Camera-type eye (tissue), 1 donor: ENCODE measurements at places on chromosomes 12 and 14. TPM values are rescaled to one million over a fixed set of nuclear protein-coding genes. Genes with fewer than 3 reads are reported as not detected.

IAPP gene
- total RNA-seq = not detected

KRT75 gene
- total RNA-seq = 0.71 TPM

POTEG gene
- not detected for total RNA-seq

CIT gene
- 21.7 TPM for total RNA-seq
